ENCODE measurements at places on chromosomes 16 and 17.

DNA sequence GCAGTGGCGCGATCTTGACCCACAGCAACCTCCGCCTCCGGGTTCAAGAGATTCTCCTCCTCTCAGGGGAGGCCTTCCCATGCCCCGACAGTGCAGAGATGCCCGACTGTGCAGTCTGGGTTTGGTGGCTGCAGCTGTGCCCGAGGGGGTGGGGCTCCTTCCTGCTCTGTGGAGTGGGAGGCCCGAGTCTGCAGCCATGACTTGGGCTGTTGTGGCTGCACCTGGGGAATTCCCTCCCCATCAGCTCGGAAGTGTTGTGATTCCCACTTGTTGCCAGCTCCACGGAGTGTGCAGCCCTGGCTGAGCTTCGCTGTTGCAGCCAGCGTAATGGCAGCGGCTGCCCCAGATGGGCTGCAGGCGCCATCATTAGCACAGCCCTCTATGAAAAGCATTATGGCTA is 66.4 kb upstream of the SMIM36 start:
- DNase-seq = no peak

GRCh38 chr17:37717627-37718323 is 27.1 kb downstream of the HNF1B start:
- DNase-seq = no peak

- no peak for DNase-seq
Measured at GRCh38 chr16:85584267-85584666, 28.9 kb upstream of the GSE1 start.

DNA sequence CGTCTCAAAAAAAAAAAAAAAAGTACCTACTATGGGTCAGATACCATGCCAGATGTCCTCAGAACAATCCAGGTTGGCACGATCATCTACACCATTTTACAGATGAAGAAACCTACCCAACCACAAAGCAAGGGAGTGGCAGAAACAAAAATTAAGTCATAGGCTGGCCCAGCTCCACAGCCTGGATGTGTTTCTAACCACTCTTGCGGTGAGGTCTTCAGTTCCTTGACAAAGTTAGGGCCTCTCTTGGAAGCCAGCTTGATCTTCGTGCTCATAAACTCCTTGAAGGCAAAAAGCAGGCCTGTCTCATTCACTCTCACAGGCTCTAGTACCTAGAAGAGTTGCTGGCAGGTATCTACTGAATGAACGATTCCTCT is 6.2 kb downstream of the GGA2 start:
- DNase-seq = no peak

DNA sequence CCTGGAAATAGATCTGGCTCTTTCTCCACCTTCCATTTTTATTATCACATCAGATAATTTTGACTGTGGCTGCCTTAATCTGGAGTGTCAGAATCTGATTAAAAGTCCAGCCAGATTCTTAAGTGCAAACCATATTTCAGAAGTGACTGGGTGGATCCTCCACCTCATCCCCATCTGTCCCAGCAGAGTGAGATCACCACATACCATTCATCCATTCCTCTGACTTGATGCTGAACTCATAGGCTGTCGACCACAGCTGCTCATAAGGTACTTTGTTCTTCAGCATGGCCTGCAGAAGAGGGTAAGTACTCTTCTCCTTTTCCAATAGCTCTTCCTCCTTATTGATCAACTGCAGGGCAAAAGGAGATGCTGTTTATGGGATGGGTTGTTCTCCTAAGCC is 53.5 kb downstream of the DNAH3 start:
- no peak for DNase-seq
